ENCODE measurements at places on chromosomes 2 and 18.

- no peaks in the 10 kb centered on the region for H3K27me3 ChIP-seq
- peak; percentile 93 for DNase-seq
- peak overlapping the region; percentile 20 for H3K4me3 ChIP-seq
- H3K27ac ChIP-seq, result peak overlapping the region; percentile 87
- peaks cover 8% of the 10 kb centered on the region for H3K4me1 ChIP-seq
These were observed 165.0 kb downstream of the ANTXR1 start for GRCh38 chr2:69177785-69178636.

- H3K4me3 ChIP-seq, result no peak overlapping the region
- no peak overlapping the region for H3K27ac ChIP-seq
- peaks cover 13% of the 10 kb centered on the region for H3K4me1 ChIP-seq
- DNase-seq, result no peak
- peaks cover 68% of the 10 kb centered on the region for H3K36me3 ChIP-seq
These were observed 7.3 kb downstream of the CEBPZ start for GRCh38 chr2:37224063-37224462.

DNA sequence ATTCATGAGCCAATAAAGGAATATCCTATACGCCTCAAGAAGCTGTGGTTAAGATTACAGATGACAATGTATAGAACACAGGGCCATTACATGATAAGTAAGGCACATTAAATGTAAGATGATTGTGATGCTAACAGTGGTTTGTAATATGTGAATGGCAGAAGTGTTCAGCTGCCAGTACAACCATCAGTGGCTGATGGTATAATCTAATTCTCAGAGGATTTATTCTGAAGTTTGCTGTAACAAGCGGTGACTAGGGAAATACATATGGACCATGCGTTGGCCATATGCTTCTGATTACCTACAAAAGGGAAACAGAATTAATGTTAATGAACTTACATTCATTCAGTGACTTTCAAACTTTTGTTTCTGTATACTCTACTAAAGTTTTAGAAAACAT lies 750.8 kb upstream of the KLHL29 start:
- no peak for DNase-seq
- H3K27ac ChIP-seq, result no peak overlapping the region
- no peaks in the 10 kb centered on the region for H3K27me3 ChIP-seq
- no peaks in the 10 kb centered on the region for H3K4me1 ChIP-seq

- H3K36me3 ChIP-seq, result no peaks in the 10 kb centered on the region
- H3K4me1 ChIP-seq, result peaks cover 21% of the 10 kb centered on the region
- no peak overlapping the region for H3K27ac ChIP-seq
These were observed 83.7 kb downstream of the TCF7L1 start for GRCh38 chr2:85216927-85217326.

DNA sequence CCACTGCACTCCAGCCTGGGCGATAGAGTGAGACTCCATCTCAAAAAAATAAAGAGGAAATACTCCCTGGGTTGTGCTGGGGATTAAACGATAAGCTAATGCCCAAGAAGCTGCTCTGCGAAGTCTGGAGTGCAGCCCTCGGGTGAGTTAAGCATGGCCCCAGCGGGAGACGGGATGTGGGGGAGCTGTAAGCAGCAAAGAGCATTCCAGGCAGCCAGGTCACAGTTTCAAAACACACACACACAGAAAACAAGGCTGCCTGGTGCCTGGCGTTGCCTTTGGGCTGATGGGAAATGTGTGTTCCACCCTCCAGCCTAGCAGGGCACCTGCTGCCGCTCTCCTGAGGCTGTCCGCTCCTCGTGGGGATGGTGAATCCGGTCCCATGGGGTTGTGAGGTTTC lies 24.1 kb downstream of the ODC1 start:
- H3K4me1 ChIP-seq, result no peaks in the 10 kb centered on the region
- H3K27ac ChIP-seq, result no peak overlapping the region

DNA sequence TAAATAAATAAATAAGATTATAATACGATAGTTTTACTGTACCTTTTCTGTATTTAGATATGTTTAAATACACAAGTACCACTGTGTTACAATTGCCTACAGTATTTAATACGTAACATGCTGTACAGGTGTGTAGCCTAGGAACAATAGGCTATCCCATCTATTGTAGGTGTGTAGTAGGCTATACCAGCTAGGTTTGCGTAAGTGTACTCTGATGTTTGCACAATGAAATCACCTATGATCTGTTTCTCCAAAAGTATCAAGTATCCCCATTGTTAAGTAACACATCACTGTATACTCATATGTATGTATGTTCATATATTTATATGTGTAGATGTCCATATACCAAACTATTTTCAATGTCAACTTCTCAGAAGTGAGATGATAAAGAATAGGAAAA lies 118.2 kb upstream of the RND3 start:
- peaks cover 3% of the 10 kb centered on the region for H3K4me1 ChIP-seq
- H3K27ac ChIP-seq, result no peak overlapping the region
- no peaks in the 10 kb centered on the region for H3K36me3 ChIP-seq
- DNase-seq, result no peak
- no peak overlapping the region for H3K4me3 ChIP-seq

GRCh38 chr2:9964334-9964980 lies 13.0 kb downstream of the GRHL1 start:
- no peak overlapping the region for H3K4me3 ChIP-seq
- H3K27ac ChIP-seq, result no peak overlapping the region
- no peaks in the 10 kb centered on the region for H3K4me1 ChIP-seq
- H3K27me3 ChIP-seq, result no peaks in the 10 kb centered on the region
- no peaks in the 10 kb centered on the region for H3K36me3 ChIP-seq
- DNase-seq, result no peak

- DNase-seq, result no peak
- no peaks in the 10 kb centered on the region for H3K27me3 ChIP-seq
- H3K4me1 ChIP-seq, result no peaks in the 10 kb centered on the region
These were observed 47.2 kb downstream of the VIL1 start for GRCh38 chr2:218465987-218466633.

DNA sequence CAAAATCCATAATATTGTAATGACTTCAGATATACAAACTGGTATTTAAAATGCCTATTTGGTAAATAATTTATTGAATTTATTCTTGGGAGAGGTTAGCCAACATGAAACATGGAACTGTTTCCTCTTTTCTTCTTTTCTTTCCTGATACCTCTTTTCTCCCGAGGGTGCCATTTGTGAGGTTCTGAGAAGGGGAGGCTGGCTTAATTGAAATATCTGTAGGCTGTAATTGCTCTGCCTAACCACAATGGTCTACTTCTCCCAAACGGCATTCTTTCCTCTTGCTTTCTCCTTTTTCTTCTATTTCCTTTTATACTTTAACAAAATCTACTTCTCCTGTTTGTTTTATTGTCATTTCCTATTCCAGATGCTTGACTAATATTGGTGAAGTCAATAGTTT lies 114.9 kb downstream of the TCF4 start:
- no peak for DNase-seq
- no peak overlapping the region for H3K4me3 ChIP-seq
- H3K36me3 ChIP-seq, result no peaks in the 10 kb centered on the region

DNA sequence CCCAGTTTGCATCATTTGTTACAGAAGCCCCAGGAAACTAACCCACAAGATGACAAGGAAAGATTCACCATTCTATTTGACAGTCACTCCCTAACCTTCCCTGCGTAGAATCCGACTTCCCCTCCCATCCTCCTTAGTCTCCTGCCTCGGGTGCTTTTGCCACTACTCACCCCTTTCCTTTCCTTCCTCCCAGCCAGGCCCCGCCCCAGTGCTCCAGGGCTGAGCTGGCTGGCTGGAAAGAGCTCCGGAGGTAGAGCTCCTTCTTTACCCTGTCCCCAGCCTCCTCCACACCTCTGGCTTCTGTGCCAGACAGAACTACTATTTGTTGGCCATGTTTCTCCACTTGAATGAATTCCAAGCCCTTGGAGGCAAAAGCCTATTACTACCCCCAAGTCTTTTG lies 317.6 kb upstream of the NCKAP5 start:
- no peaks in the 10 kb centered on the region for H3K27me3 ChIP-seq
- H3K4me3 ChIP-seq, result no peak overlapping the region
- no peaks in the 10 kb centered on the region for H3K36me3 ChIP-seq
- no peak overlapping the region for H3K27ac ChIP-seq
- peaks cover 3% of the 10 kb centered on the region for H3K4me1 ChIP-seq

GRCh38 chr2:230202430-230203109 lies 17.2 kb downstream of the SP110 start:
- no peaks in the 10 kb centered on the region for H3K36me3 ChIP-seq
- no peaks in the 10 kb centered on the region for H3K4me1 ChIP-seq
- H3K27ac ChIP-seq, result no peak overlapping the region
- DNase-seq, result no peak

- H3K4me3 ChIP-seq, result no peak overlapping the region
- H3K27ac ChIP-seq, result no peak overlapping the region
- DNase-seq, result no peak
These were observed 1134.1 kb upstream of the DDX18 start for GRCh38 chr2:116680256-116680936.

DNA sequence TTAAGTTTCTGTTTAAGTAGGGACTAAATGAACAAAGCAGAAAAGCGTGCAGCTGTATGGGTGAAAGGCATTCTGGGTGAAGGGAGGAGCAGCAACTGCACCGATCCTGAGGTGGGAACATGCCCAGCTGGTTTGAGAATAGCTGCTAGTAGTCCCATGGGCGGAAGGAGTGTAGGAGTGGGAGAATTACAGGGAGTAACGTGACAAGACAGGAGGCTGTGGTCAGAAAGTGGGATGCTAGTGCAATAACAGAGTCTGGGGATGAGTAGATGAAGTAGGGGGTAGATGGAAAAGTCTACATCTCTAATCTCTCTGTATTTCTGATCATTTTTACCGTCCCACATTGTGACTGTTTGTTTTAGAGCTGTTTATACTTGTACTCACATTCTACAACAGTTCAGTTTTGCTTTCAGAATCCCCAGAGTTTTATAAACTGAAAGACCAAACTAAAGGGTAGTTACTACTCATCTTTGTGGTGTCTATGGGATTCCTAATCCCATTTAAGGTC lies 118.9 kb downstream of the LCLAT1 start:
- no peak overlapping the region for H3K27ac ChIP-seq
- H3K27me3 ChIP-seq, result no peaks in the 10 kb centered on the region
- no peak overlapping the region for H3K4me3 ChIP-seq
- no peak for DNase-seq

DNA sequence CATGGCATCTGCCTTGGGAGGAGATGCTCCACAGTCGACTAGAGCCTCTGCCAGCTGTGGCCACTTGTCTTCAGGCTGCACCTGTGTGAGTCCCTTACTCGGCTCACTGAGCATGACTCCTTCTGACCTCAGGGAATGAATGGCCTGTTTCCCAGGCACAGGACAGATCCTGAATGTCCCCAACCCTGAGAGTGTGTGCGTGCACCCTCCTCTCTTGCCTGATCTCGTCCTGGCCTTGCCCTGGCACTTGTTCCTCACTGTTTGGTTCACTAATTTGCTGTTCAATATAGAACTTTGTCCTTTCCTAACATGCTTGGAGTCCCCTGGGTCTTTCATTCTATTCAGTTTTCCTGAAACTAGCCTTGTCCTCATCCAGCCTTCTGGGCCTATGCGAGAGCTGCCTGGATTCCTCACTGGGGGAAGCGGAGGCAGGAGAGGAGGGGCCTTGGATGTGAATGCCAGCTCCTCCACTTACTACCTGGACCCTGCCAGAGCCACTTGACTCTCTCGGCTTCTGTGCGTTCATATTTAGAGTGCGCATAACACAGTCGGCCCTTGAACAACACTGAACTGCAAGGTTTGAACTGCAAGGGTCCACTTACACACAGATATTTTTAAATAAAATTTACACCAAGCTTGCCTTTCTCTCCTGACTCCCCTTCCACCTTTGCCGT lies 184.8 kb downstream of the ACKR3 start:
- no peak for DNase-seq
- no peak overlapping the region for H3K4me3 ChIP-seq
- H3K27me3 ChIP-seq, result no peaks in the 10 kb centered on the region
- H3K36me3 ChIP-seq, result no peaks in the 10 kb centered on the region
- no peak overlapping the region for H3K27ac ChIP-seq

- no peaks in the 10 kb centered on the region for H3K36me3 ChIP-seq
- H3K27me3 ChIP-seq, result no peaks in the 10 kb centered on the region
- H3K27ac ChIP-seq, result no peak overlapping the region
- H3K4me1 ChIP-seq, result no peaks in the 10 kb centered on the region
These were observed 48.0 kb upstream of the CTLA4 start for GRCh38 chr2:203819434-203820133.

- H3K4me3 ChIP-seq, result no peak overlapping the region
- H3K27ac ChIP-seq, result no peak overlapping the region
- H3K27me3 ChIP-seq, result no peaks in the 10 kb centered on the region
- peaks cover 56% of the 10 kb centered on the region for H3K36me3 ChIP-seq
These were observed 61.7 kb downstream of the SMAD2 start for GRCh38 chr18:47868744-47869143.

- no peaks in the 10 kb centered on the region for H3K27me3 ChIP-seq
- H3K36me3 ChIP-seq, result no peaks in the 10 kb centered on the region
- DNase-seq, result no peak
- H3K4me3 ChIP-seq, result no peak overlapping the region
- H3K27ac ChIP-seq, result no peak overlapping the region
These were observed 335.9 kb downstream of the CYP26B1 start for GRCh38 chr2:71811726-71812125.

DNA sequence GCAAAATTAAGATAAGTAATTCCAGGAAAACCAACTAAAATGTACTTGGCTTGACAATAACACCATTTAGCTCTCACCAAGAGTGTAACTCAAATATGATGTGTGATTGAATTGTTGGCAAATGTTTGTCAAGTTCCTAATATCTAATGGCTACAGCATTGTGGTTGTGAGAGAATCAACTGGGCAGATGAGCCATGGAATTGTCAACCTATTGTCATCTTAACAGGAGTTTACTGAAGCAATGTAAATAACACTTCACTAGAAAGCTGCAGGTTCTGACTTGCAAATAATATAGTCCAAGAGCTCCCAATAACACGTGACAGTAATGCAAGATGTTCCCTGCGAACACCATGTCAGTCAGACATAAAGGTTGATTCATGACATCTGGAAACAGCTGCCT lies 495.2 kb upstream of the MEIS1 start:
- no peaks in the 10 kb centered on the region for H3K4me1 ChIP-seq
- no peak overlapping the region for H3K4me3 ChIP-seq
- H3K27me3 ChIP-seq, result no peaks in the 10 kb centered on the region
- no peak overlapping the region for H3K27ac ChIP-seq
- no peak for DNase-seq

GRCh38 chr2:34738691-34739090 lies 1139.6 kb upstream of the FAM98A start:
- H3K27ac ChIP-seq, result no peak overlapping the region
- no peaks in the 10 kb centered on the region for H3K27me3 ChIP-seq
- H3K4me3 ChIP-seq, result no peak overlapping the region
- H3K4me1 ChIP-seq, result no peaks in the 10 kb centered on the region
